T-cell (primary cell): ENCODE measurements at places on chromosomes 4 and X.

- no peak for DNase-seq
These were observed 102.7 kb upstream of the ZNF827 start for GRCh38 chr4:146041139-146042004.

DNA sequence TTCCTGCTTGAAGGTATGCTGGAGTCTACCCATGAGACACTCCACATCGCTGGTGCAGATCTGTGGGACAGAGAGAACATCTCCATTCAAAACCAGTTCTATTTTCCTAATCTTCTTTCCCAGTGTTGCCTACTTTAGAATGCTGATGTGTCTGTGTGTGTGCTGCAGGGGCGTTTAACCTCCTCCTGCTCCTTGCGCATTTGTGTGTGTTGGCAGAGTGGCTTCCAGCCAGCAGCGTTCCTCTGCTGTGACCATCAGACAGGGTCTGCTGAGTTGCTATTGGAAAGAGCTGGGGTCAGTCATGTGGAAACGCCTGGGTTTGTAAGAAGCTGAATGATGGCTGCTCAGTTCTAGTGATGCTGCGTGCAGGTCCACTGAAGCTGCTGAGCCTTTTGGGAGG is 223.6 kb downstream of the RBMX2 start:
- no peak for DNase-seq

DNA sequence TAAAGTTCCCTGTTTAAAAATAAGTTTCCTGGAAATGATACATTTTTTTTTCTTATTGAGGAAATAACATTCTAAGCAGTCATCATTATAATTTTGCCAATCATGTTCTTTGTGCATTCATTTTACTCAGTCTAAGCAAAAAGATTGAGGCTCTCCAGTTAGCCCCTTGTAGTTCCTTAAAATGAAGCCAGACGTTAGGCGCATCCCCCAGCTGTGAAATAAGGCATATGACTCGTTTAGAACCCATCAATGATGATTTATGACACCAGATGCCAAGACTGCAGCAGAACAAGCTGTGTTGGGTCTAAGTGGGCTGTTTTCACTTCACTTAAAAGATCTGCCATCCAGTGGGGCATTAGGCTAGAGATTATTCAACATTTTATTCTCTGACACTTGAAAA is 17.0 kb downstream of the PDGFC start:
- no peak for DNase-seq

GRCh38 chr4:113899271-113900070 is 80.0 kb downstream of the ARSJ start:
- DNase-seq: peak; percentile 53

DNA sequence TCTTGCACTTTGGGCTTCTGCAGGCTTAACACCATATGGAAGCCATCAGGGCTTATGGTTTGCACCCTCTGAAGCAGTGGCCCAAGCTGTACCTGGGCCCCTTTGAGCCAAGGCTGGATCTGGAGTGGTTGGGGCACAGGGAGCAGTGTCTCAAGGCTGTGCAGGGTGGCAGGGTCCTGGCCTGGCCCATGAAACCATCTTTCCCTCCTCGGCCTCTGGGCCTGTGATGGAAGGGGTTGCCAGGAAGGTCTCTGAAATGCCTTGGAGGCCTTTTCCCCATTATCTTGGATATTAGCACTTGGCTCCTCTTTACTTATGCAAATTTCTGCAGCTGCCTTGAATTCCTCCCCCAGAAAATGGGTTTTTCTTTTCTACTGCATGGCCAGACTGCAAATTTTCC is 134.7 kb upstream of the USP9X start:
- no peak for DNase-seq

DNA sequence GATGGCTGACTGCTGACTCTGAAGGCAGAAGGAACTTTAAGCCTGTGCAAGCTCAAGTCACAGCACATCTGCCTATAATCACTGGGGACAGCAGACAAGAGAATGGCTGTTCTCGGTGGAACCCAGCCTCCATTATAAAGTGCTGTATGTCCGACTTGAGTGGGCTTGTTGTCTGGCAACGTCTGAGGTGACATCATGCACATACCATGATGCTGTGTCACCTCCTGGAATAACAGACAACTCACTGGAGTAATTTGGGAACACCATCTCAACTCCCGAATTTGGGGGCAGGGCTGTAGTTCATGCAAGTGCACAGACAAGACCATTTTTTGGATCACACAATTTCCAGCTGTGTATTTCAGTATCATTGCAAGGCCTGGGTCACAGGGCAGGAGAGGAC is 59.8 kb upstream of the GPM6B start:
- DNase-seq: no peak

DNA sequence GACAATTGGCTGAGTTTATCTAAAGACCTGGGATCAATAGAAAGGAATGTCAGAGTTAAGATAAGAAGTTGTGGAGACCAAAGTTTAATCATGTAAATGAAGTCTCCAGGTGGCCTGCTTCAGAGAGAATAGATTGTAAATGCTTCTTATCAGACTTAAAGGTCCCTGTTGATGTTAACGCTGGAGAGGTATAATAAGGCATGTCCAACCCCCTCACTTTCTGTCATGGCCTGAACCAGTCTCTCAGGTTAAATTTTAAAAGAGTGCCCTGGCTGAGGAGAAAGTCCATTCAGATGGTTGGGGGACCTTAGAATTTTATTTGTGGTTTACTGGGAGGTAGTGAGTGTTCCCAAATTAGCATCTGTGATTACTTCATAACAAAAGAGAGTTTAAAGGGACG is 86.7 kb downstream of the AKAP4 start:
- DNase-seq: no peak

DNA sequence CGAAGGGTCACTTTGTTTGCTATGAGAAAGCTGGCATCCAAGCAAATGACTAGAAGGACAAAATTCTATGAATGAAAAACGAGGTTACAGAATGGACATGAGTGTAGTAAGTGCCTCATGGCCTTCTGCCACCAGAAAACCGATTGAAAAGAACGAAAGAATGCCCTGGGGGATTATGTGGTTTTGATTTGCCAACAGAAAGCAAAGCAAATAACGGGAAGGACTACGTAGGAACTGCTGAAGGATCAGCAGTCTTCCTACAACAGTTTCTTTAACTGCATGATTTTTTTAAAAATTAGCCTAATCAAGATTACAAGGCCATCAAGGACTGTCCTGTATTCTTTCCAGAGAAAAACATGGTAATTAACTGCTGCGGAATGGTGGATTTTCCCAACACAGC is 50.6 kb downstream of the NRK start:
- DNase-seq: no peak

DNA sequence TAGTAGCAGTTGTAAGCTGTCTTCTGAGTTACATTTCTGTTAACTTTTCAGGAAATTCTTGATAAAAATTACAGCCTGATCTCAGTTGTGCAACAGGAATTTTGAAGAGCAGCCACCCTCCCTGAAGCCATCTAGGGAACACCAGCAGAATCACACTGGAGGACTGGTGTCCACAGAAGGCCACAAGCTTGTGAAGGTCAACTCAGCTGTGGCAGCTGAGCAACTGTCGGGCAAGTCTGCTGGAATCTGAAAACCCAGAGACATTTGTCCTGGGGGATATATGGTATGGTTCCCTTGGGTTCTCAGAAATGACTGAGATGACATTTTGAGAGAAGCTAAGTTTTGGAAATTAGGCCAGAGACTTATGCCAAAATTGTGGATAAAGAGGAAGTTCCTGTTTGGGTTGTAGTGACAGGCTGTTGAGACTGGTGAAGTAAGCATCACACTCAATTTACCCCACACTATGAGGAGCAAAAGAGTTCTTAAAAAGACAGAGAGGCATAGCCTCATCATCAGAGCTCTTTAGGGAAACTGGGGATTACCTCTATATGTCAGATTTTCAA is 78.1 kb upstream of the TNIP3 start:
- DNase-seq: no peak
